ENCODE measurements at places on chromosomes 5 and 9.

GRCh38 chr9:72589667-72590521, 68.5 kb downstream of the TMC1 start:
- no peak for DNase-seq

- DNase-seq = no peak
These were observed 6.7 kb upstream of the NSMF start for GRCh38 chr9:137465720-137466388.

DNA sequence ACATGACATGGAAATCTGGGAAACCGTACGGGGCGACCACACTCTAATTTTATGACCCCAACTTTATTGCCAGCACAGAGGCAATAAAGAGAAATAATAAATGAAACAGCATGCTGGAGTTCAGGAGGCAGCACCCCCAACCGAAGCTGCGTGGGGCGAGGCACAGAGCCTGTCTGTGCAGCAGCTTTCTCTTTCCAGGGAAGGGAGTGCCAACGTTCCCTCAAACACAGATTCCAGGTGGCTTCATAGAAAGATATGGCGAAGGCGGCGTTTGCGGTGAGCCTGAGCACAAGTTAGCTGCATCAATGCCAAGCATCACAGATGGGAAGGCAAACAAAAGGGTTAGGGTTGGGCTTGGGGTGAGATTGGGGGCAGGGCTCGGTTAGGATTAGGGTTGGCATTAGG, 114.8 kb downstream of the HSD17B3 start:
- no peak for DNase-seq

- no peak for DNase-seq
These were observed 253.8 kb downstream of the CRB2 start for GRCh38 chr9:123609844-123610243.

DNA sequence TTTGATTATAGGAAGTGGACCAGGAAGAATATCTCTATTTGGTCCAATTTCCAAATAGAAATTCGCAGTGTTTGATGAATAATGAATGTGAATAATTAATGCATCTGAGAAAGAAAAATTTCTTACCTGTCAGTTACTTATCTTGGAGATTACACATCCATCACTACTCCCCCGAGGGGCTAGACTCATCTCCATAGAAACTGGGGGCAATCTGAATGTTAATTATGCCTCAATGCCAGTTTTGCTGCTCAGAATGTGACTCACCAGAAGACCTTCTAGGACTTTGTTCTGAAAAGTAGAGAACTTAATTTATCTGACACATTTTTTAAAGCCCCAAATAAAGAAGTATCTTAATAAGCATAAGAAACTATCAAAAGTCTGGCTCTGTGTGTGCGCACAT, 233.4 kb upstream of the NR4A3 start:
- no peak for DNase-seq

DNA sequence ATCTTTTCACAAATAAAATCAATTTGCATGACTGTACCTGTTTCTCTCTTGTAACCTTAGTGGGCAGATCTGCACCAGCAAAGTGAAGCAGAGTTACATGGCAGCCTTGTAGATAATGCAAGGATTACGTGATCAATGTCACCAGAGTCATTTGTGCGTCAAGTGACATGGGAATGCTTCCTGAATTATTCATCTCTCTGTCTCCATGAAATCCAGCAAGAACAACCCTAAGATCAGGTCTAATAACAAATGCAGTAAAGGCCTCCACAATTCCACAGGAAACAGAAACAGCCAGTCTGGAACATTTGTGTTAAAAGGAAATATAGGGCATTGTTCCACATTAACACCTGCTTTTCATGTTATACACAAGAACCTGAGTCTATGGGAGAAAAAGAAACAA, 7.8 kb downstream of the GZMA start:
- DNase-seq = no peak

DNA sequence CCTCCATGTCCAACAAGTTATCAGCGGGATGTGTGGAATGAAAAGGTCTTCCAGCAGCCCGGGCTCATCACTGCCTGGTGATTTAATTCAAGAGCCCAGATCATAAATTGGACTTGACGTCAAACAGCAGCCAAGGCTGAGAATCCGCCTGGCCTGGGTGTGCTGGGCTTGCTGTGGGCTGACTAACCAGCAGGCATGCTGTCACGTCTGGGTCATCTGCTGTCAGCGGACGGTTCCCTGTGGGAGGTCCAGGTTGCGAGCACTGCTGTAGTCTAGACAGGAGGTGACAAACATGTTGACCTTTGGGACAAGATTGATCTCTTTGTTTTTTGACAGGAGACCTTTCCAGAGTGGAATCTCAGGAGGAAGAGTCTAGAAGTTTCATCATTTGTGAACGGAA, 289.7 kb downstream of the OSTF1 start:
- no peak for DNase-seq

- no peak for DNase-seq
These were observed 46.8 kb upstream of the RNF130 start for GRCh38 chr5:180118391-180118791.
